ENCODE measurements at places on chromosomes 2 and 18.

DNA sequence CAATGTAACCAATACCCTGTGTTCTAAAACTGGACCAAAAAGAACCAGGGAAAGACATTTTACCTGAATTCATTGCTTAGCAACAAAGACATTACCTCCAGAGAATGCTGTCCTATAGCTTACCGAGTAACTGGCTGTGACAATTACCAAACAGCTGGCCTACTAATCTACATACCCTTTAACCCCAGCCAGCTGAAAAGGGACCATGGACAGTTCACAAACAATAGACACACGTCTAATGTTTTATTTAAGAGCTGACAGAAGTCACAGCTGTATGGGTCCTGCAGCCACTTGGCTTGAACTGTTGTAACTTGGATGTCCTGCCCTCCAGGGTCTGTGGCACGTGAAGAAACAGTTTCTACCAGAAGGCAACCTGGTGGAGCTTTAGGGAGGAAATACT, 130.1 kb upstream of the EFEMP1 start:
- no peak for DNase-seq

GRCh38 chr2:13481201-13481600, 764.5 kb downstream of the TRIB2 start:
- no peak for DNase-seq

GRCh38 chr2:42558827-42559226, 9.6 kb upstream of the MTA3 start:
- DNase-seq, result no peak

DNA sequence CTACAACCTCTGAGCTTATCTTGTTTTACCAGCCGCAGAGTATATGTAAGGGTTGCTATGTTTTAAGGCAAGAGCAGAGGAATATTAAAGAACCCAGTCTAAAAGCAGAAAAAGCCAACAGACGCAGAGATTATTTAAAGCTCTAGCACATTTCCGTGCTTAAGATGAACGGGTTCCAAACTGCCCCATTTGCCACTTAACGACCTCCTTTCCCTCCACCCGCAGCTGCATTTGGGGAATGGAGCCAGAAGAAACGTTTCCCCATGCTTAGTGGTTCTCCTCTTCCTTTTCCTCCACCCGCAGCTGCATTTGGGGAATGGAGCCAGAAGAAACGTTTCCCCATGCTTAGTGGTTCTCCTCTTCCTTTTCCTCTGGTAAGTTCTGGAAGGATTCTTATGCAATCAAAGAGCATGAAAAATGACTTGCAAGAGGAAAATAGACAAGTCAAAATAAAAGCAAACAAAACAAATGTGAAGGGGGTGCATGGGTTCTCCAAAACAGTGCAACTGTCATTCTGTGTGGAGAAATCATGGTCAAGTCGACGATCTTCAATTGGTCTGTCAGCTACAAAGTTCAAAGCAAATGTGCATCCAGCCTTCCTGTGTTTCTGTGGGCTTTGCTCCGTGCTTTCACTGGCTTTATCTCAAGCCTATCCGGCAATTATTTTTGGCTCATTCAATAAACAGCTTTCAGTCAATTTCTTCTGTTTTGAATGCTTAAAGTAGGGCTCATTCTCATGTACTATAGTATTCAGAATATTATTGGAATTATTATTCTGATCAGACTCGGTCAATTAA, 57.8 kb downstream of the DIPK1C start:
- no peak for DNase-seq

- DNase-seq, result no peak
These were observed 17.8 kb downstream of the SERPINB13 start for GRCh38 chr18:63604791-63605567.

- DNase-seq, result no peak
These were observed 7.7 kb upstream of the NFATC1 start for GRCh38 chr18:79388043-79388442.

DNA sequence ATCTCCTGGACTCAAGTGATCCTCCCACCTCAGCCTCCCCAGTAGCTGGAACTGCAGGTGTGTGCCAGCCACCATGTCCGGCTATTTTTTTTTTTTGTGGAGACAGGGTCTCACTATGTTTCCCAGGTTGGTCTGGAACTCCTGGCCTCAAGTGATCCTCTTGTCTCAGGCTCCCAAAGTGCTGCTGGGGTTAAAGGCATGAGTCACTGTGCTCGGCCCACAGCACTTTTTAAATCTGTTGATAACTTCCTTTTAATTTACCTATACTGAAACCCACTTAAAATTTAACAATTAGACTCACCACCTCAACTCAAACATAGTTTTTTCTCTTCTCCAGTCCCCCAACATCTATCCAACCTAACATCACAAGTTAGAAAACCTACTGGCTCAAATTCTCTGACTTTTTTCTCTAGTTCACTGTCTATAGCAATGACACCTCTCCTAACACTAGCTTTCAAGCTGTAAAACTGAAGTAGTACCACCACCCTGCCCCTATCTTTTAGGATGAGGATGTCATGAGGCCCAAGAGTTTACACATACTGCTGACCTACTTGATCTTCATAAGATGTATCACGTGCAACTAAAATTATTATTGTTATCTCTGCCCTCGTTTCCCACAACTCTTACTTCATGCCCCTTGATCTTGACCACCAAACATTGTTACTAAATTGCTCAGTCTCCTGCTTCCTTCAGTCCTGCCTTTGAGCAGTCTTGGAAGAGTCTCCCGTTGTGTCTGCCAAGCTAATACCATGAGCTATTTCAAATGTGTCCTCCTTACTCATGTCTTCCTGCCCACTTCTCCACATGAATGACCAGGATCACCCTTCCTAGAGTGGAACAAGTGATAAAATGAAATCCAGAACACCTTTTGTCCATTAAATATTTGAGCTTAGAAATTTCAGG, 142.3 kb upstream of the ZFP36L2 start:
- no peak for DNase-seq

Data from stimulated activated CD4-positive, alpha-beta T cell treated with anti-CD3 and anti-CD28 coated beads, Interleukin-1b, Interleukin-23, amount 100 ng/mL, for 24 hours (primary cell).